ENCODE measurements at places on chromosomes 1 and 21. TPM values are rescaled to one million over a fixed set of nuclear protein-coding genes. Genes with fewer than 3 reads are reported as not detected.

SELENBP1 gene
- total RNA-seq: 58.3 TPM

LCE6A gene
- total RNA-seq: not detected

GRCh38 chr1:162187687-162188276 is 118.3 kb downstream of the NOS1AP start:
- no peak for DNase-seq

DNA sequence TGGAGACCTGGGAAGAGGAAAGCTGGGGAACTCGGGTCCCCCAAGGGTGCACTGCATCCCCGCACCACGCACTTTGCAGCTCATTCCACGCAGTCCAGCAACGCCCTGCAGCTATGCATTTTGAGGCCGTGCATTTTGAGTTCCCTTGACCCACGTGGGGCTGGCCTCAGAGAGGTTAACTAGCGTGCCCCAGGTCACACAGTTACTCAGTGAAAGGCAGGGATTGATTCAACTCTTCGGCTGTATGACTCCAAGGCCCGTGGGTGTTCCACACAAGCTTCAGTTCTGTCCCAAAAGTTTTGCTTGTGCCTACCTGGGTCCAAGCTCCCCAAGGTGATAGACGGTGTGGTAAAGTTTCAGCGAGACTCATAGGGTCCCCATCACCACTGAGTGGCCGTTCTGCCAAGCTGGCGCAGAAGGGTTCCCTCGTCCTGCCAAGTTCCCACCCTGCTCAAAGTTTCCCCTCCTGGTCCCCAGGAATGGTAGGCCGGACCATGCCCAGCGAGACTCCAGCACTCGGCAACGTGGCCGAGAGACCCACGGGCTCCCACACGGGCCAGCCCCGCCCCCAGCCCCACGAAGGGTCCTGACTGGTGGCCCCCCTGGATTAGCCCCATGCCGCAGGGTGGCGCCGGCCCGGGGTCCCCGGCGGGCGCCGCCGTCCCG is 611 bp downstream of the HSPG2 start:
- no peak for DNase-seq

GRCh38 chr21:44994695-44995342 is 55.0 kb downstream of the SLX9 start:
- DNase-seq: no peak

STMN1 gene
- total RNA-seq: 29.0 TPM

- DNase-seq: no peak
These were observed 369.1 kb upstream of the ADGRL2 start for GRCh38 chr1:81431624-81432000.

- no peak for DNase-seq
These were observed 13.3 kb upstream of the ERICH3 start for GRCh38 chr1:74686928-74687327.

DNA sequence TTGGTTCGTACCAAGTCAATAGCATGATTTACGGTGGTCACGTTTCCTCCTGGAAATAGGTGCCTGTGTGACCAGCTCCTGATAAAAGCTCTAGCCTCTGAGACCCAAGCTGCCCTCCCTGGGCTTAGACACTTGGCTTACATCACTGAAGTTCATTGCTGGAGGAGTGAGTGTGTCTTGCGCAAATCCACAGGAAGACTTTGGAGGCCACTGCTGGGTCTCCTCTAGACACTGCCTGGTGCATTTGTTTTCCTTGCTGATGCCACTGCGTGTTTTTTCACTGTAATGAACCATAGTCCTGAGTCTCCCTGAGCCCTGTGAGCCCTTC is 230.6 kb downstream of the DSCAM start:
- no peak for DNase-seq

DNA sequence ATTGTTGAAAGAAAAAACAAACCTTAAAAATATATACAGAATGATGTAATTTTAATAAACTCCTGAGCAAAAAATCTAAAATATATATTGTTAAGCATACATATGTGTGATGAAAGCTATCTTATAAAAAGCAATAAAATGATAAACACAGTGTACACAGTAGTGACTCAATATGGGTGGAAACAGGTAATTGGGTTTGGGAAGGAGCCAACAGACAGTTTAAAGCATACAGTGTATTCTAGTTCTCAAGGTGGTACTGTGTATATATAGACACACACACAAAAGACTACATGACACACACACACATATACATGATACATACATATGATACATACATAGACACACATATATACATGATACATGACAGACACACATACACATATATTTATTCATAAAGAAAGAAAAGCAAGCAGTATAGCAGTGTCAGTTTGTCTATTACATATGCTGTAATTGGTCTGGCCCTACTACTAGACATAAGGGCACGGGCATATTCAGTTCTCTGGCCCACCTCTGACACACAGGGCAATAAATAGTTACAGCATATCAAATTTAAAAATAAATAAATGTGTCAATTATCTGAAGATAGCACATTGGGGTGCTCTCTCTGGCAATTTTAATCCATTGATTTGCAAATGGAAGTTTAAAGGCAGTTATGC is 330.2 kb downstream of the S1PR1 start:
- no peak for DNase-seq

MYBPHL gene
- 2.7 TPM for total RNA-seq

DNA sequence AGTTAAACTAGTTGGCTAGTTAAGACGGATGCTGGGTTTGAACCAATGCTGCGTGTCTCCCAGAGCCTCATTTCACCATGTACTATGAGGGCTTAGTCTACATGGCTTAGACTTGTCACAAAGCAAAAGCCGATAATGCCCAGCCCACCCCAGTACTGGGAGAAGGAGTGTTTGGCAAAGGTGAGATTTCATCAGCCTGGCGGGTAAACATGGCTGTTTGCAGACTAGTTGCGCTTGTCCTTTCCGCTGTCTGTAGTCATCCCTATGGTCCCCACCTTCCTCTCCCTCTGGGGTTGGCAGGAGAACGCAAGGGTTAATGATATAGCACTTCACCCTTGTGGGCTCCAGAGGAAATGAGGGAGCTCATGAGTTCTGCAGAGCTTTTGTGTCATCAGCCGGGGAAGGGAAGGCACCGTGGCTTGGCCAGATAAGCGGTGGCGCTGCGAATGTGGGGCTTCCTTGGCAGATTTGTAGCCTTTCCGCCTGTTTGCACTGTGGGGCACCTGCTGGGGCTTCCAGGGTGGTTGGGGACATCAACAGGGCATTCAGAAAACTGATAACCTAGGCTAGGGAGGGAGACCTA is 29.2 kb downstream of the SOX13 start:
- DNase-seq: no peak

Data from heart right ventricle (tissue), 16 donors.